ENCODE measurements at places on chromosomes 4 and X.

DNA sequence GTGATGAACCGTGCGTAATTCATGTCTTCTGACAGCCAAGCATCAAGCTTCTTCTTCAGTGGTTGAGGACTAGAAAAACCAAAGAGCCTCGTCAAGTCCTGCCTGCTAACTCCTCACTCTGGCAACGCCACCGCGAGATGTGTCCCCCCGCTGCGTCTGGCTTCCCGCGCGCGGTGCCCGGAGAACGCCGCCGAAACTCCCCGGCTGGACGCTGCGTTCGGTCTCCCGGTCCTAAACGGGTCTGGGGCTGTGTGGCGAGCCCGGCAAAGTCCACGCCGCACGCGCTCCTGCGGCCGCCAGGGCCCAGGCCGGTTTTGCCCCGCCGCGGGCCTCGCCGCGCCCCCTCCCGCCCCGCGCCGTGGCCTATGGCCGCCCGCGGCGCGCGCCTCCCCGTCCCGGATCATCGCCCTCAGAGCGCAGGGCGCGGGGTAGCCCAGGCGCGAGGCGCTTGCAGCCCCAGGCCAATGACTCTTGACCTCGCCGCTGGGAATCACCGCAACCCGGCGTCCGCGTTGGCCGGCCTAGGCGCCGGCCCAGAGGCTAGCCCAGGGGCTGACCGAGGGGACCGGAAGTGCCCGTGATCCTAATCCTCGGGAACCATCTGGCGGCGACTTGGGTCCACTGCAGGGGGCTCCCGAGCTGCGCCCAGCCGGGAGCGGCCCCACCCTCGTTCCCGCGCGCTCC lies at the start of gene AADAT:
Gene AADAT (minus strand): TSS at position 289 of the 684 bp plus-strand sequence. CDS start 266 bp downstream, at position 23.
- no peak for DNase-seq

DNA sequence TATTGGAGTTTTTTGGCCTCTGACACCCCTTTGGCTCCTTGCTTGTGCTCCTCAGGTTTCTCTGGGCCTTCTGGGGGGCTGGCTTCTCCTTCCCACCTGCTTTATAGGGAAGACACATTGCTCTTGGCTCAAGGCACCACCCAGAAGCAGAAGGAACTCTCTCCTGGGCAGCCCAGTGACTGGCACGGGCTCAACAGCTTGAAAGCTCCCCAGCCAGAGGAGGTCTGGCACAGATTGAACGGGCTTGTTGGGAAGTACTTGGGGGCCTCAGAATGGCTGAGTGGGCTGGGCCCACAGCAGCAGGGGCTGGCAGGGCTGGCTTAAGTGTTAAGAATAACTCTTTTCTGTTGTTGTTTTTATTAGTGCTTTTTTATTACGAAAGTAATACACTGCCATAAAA lies 11.2 kb upstream of the ZNF185 start:
- no peak for DNase-seq

GRCh38 chrX:115892787-115893671 lies 277.5 kb upstream of the AGTR2 start:
- DNase-seq = no peak

GRCh38 chr4:80566203-80566872 lies 230.8 kb downstream of the CFAP299 start:
- no peak for DNase-seq

- no peak for DNase-seq
Measured at GRCh38 chr4:185119927-185120630, 23.0 kb upstream of the SLC25A4 start.

DNA sequence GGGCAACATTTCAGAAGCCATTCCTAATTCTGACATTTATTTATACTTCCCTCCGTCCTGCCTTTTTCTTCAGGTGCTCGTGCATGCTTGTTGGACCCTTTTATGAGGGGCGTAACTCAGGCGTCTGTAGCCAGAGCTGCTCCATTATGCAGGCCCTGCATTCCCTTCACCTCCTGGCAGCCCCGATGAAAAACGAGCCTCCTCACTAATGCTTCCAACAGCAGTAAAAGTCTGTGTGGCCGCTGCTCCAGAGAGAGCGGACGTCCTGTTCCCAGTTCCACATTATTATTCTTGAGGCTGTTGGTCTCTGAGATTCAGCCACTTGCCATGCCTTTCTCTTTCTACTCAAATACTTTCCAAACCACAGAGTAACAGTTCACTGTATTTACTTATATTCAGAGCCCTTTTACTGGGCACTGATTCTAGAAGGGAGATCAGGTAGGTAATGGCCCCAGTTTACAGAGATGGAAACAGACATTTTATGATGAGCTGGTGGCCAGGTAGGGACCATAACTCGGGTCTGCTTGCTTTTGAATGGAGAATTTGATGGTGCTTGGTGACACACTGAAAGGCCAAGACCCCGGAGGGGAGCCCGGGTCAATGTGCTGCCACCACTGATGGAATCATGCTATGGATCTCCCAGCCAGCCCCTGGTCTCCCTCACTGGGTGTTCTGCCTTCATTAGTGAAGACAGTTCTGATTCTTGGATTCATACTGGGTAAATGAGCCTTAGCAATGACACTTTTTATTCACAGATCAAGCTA lies 101.0 kb downstream of the GATB start:
- no peak for DNase-seq

DNA sequence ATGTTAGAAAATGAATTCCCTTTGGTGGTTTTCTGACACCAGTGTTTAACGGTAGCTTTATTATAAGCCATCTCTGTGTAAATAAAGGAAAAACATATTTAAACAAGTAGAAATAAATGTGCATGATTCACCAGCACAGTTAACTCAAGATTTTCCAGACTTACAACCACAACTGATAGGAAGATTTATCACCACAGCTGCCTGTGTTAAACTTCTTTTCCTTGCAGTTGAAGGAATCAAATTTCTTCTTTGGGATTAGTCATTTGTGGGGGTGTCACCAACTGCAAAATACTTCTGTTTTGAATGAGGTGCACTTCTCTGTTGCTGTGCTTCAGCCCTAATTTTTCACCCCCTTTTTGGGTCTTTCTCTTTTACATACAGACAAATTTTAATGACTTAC lies 128.1 kb upstream of the STK26 start:
- no peak for DNase-seq

DNA sequence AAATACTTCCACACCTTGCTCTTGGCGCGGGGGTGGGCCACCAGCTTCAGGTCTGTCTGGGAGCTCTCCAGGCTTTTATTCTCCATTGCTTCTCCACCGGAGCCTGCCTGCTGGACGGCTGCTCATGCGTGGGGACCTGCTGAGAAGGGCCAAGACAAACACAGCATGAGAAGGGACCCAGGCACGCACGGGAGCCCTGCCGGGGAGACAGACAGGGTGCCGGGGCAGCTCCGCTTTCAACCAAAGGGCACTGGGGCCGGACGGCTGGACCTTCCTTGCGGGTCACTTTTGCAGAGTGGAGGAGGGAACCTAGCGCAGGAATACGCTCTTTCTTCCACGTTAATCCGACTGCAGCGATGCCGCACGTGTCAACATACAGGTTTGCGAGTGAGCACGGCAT lies 10.1 kb downstream of the DHRSX start:
- no peak for DNase-seq

DNA sequence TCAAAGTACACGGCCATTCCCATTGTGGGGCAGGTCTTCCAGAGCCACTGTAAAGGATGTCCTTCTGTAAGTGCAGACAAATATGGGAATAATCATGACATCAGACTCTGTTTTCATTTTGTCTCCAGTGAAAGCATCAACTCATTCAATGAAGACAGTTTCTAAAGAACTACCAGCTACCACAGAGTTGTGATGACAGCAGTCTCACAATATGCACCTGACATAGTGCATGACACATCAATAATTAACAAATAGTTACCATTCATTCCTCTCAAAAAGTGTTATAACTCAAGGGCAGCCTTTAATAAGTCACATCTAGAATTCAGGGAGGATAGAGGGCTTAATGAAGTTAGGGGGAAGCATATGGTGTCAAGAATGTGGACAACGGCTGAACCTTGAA lies 20.2 kb downstream of the MTTP start:
- DNase-seq = no peak

DNA sequence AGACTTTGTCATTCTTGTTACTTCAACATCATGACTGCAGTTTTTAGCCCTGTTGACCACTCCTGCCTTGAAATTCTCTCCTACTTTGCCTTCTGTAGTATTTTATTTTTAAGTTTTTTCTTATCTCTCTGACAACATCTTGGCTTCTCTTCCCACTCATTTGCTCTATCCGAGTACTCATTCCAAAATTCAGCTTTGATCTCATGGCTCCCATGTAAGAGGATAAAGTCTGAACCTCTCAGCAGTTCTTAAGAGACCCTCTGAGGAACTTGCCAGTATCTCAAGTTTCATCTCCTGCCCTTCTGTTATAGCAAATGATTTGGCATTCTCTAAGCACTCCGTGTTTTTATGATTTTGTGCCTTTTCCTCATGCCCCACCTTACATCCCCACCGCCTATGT lies 67.7 kb downstream of the GALNT7 start:
- no peak for DNase-seq

GRCh38 chrX:24934279-24934678 lies 81.5 kb downstream of the ARX start:
- no peak for DNase-seq

DNA sequence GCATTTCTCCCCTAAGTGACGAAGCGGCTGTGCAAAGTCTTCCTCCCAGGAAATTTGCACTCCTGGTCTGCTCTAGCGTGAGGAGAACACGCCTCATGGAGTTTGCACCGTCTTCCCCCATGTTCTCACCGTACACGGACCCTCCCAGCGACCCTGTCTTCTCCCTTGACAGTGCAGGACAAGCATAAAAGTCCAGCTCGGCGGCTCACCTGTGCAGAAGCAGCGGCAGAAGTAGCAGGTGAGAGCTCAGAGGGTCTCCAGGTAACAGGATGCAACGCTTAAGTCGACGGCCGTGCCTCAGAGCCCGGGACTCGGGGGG lies 314 bp downstream of the P2RY8 start:
- DNase-seq = no peak

DNA sequence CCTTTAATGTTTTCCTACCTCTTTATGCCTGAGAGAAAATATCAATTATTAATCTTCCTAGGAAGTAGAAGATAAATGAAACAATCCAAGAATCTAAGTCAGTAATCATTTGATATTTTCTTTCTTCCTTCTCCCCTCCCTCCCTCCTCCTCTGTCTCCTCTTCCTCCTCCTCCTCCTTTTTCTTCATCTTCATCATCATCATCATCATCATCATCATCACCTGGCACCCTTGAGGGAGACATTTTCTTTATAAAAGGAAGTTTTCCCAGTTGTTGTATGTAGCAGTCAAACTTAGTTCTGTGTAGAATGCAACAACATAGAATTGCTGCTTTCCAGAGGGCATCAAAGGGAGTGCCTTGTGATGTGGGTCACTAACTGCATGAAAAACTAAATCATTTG lies 100.1 kb downstream of the SLC10A6 start:
- no peak for DNase-seq

DNA sequence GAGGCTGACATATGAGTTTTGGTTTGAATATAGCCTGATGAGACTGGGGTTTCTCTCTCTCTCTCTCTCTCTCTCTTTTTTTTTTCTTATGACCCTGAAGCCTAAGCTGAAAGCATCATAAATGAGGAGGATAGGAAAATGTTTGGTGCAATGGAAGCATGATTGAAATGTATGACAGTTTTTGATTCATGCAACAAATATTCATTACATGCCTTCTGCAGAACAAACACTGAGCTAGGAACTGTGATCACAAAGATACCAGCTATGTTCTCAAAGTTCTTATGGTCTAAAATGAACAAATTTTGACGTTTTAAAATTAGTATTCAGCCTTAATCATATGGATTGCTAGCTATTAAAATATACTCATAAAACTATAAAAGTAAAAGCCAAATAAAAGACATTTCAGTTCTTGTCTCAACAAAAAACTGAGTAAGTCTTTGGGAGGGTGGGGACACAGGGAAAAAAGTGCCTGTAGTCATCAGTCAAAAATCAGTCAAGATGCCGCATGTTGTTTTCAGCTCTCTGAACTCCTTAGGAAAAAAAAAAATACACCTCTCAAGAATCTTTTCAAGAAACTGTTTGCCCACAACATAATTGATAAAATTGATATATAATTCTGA lies 57.2 kb downstream of the NKX6-1 start:
- DNase-seq = no peak

- DNase-seq = no peak
Measured at GRCh38 chr4:109990261-109991257, 77.9 kb downstream of the EGF start.

DNA sequence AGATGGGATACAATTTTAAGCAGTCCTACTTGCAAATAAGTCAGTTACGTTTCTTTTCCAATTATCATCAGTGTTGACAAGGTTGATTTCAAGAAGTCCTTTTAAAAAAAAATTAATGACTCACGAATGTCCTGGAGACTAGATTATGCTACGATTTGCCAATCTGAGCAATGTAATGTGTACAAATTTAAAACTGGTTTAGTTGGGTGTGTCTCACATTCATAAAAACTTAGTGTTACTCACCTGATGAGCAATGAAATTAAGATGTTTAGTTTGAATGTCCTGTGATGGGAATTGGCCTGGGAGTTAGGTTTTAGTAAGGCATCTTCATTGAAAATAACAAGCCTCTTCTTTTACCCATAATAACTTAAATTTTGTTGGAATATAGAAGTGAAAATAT lies 136.7 kb upstream of the POF1B start:
- no peak for DNase-seq

DNA sequence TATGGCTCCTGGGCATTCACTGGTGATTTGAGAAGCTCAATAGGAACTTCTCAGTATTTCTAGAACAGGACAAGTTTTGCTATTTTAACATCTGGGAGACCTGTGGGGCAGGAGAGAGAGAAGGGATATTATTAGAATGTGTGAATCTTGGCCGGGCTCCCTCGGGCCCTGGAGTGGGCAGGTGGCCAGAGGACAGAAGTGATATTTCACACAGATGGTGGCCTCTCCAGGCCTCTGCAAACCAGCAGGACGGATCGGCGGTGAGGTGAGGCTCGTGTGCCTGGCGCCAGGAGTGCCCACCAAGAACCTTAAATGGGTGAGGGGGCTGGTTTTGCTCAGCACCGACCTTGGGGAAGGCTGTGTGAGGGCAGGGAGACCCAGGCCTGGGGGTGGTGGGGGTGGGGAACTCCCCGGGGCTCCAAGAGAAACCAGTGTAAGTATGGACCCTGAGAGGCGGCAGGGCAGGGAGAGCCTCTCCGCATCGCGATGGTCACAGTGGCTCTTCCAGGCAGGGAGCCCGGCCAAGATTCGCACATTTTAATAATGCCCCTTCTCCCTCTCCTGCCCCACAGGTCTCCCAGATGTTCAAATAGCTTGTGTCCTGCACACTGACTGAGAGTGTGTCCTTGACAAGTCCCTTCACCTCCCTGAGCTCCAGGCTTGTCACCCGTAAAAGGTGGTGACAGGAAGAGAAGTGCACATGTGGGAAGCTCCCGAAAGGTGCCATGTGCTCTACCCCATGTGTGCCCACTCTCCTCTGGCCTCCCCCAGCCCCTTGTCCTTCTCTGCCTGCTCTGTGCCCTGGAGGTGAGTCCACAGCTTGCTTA lies 64.9 kb downstream of the SORCS2 start:
- DNase-seq = no peak

DNA sequence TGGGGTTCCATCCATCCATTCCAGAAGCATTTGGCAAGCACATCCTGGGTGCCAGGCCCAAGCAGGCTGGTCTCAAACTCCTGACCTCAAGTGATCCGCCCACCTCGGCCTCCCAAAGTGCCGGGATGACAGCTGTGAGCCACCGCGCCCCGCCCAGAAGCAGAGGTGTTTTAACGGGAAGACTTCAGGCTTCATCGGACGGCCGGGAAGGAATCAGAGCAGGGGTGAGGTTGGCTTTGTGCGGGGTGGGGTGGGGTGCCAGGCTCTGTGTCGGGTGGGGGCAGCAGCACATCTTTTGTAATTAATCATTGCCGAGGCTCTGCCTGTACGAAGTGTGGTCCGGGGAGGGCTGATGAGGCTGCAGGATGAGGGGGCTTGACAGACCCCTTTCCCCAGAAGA lies 5.1 kb upstream of the SLC25A6 start:
- peak; percentile 9 for DNase-seq

- no peak for DNase-seq
Measured at GRCh38 chr4:125352521-125352920, 37.8 kb downstream of the FAT4 start.

Data from activated CD8-positive, alpha-beta memory T cell treated with anti-CD3 and anti-CD28 coated beads, Interleukin-2, amount 50 U/mL, for 4 hours (primary cell).